ENCODE measurements at places on chromosomes 3 and 15. TPM values are rescaled to one million over a fixed set of nuclear protein-coding genes. Genes with fewer than 3 reads are reported as not detected.

Gene SCG5
- not detected for total RNA-seq

Gene LEKR1
- total RNA-seq, result 1.4 TPM

Gene DUOXA2
- not detected for total RNA-seq

Gene SERPINI2
- total RNA-seq, result not detected

Gene IGDCC3
- 7.1 TPM for total RNA-seq

Gene TIPIN
- 7.4 TPM for total RNA-seq

Gene NR1I2
- total RNA-seq, result not detected

Gene LRRC58
- 22.4 TPM for total RNA-seq

Gene OCA2
- under 0.01 TPM for total RNA-seq

Gene MYLK
- 33.9 TPM for total RNA-seq

Gene DUOX1
- total RNA-seq, result 11.0 TPM

Gene P2RY14
- not detected for total RNA-seq

Gene A4GNT
- not detected for total RNA-seq

Gene GABRB3
- 3.5 TPM for total RNA-seq

Gene CYP19A1
- not detected for total RNA-seq

Gene SPTBN5
- 3.9 TPM for total RNA-seq

Gene CCDC191
- 3.4 TPM for total RNA-seq

Gene CPNE4
- not detected for total RNA-seq

Gene SAMD7
- not detected for total RNA-seq

Gene FYCO1
- 4.3 TPM for total RNA-seq

Gene IQCH
- 4.3 TPM for total RNA-seq

Gene CORO2B
- total RNA-seq, result under 0.01 TPM

Gene RTP4
- not detected for total RNA-seq

Gene CD200R1
- total RNA-seq, result 0.39 TPM

Gene EOMES
- total RNA-seq, result not detected

Gene EOGT
- 31.8 TPM for total RNA-seq

Gene CRBN
- 60.1 TPM for total RNA-seq

Gene SLC27A2
- not detected for total RNA-seq

Gene GRAMD2A
- 116 TPM for total RNA-seq

Gene SLC12A1
- not detected for total RNA-seq

Gene CHRD
- total RNA-seq, result not detected

Gene ATG3
- total RNA-seq, result 45.1 TPM

Gene LCTL
- total RNA-seq, result 0.43 TPM

Gene GOLGA8T
- total RNA-seq, result not detected

Gene SOX14
- total RNA-seq, result not detected

Gene FANCD2OS
- not detected for total RNA-seq

Gene LINGO1
- not detected for total RNA-seq

Gene PPM1L
- 4.7 TPM for total RNA-seq

Gene ARPP21
- under 0.01 TPM for total RNA-seq

Gene C2CD4A
- 0.11 TPM for total RNA-seq

Gene PCLAF
- total RNA-seq, result 26.2 TPM

Gene MAN2C1
- 99.9 TPM for total RNA-seq

Gene THOC7
- total RNA-seq, result 41.2 TPM

Gene MCTP2
- 20.0 TPM for total RNA-seq

Gene SLC22A14
- total RNA-seq, result 1.6 TPM

Gene GABRA5
- 5.9 TPM for total RNA-seq

Gene PLSCR5
- total RNA-seq, result 98.5 TPM

Gene RTP1
- not detected for total RNA-seq

Gene SNTN
- not detected for total RNA-seq

Gene ATP8B4
- not detected for total RNA-seq

Gene C3orf85
- not detected for total RNA-seq

Gene IQCF2
- not detected for total RNA-seq

Gene DNAJB11
- 54.3 TPM for total RNA-seq

Gene AHSG
- not detected for total RNA-seq

Gene SNX22
- total RNA-seq, result not detected

Gene TMEM108
- 0.11 TPM for total RNA-seq

Gene EPHB3
- 3.7 TPM for total RNA-seq

Gene NUP210
- not detected for total RNA-seq

Gene GPR149
- total RNA-seq, result not detected

Gene CHRNA5
- 1.2 TPM for total RNA-seq

Measured in placental epithelial cell (primary cell).